ENCODE measurements at places on chromosomes 6 and 20.

- DNase-seq, result no peak
These were observed 72.6 kb downstream of the POPDC3 start for GRCh38 chr6:105107207-105107606.

GRCh38 chr6:47303342-47303741 is 6.4 kb downstream of the TNFRSF21 start:
- DNase-seq, result no peak

DNA sequence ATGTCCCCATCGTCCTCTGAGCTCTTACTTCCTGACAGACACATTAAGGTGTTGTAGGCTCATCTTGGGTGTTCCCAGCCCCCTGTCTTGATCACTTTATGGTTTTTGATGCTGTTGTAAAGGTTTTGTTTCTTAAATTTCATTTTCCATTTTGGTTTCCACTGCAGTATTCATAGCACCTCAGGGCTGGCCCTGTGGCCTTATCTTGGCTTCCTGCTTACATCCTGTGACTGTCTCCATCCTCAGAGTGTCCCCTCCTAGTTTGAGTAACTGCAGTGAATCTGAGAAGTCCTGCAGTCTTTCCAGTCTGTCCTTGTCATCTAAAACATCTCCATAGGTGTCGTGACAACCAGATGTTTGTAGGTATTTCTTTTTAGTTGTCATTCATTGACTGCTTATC is 50.9 kb downstream of the JARID2 start:
- DNase-seq, result no peak

DNA sequence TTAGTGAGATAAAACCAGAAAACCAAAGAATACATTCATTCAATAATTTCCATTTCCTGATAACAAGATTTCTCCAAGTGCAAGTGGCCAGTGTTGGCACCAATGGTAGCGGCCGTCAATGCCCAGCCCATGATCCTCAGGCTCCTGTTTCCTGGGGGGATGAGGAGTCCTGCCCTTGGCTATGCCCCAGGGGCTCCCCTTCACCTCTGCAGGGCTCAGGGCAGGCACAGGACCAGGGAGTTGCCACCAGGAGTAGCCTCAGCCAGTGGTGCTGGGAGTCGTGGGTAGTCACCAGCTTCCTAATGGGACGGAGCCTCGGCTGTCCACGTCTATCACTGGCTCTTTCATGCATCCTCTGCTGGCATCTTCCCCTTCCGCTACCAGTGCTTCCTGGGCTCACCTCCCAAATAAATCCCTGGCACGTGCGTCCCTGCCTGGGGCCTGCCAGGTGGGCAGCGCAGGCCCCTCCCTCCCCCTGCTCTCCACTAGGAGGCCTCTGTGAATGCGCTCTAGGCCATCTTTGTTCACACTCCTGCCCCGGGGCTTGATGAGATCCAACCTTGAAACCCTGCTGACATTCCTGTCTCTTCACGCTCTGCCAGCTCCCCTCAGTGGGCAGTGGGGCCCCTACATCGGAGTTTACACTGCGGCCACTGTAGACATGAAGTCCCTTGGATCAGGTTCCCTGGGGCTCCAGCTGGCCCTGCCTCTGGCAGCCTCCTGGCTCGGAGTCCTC is 215.7 kb downstream of the SYNDIG1 start:
- DNase-seq, result no peak

DNA sequence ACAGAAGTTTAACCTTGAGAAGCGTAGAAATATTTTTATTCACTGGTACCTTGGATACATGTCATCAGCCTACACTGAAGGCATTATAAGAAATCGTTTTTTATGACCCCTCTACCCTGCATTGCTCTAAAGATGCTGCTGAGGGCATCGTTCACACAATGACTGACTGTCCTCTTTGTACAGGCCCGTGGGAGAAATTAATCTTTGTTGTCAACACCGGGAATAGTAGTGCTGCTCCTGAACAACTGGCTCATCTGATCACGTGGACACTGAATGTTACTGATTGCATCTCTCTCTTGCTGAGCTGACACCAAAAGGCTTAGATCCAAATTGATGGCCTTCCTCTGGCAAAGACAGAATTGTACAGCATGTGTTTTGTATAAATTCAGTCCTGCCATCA is 157.1 kb upstream of the SMLR1 start:
- DNase-seq, result no peak

DNA sequence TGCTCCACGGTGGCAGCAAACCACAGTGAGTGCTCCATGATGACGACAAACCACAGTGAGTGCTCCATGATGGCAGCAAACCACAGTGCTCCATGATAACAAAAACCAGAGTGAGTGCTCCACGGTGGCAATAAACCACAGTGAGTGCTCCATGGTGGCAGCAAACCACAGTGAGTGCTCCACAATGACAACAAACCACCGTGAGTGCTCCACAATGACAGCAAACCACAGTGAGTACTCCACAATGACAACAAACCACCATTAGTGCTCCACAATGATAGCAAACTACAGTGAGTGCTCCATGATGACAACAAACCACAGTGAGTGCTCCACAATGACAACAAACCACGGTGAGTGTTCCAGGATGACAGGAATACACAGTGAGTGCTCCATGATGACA is 36.0 kb upstream of the LRFN2 start:
- DNase-seq, result no peak

DNA sequence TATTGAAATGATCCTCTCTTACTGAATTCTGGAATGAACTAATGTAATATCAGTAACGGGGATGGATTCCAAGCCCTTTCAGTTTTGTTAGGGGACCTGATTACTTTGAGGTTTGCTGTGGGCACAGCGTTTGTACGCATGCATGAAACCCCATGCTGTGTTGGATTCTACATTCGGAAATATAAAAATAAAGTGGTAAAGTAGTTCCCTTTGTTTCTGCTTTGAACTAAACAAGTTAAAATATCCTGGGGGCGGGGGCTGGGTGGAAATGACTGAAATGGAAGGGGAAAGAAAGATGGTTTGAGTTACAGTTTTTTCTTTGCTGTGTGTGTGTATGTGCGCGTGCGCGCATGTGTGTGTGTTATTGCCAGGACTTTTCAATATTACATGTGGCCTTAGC is 196.5 kb upstream of the OPRM1 start:
- no peak for DNase-seq

DNA sequence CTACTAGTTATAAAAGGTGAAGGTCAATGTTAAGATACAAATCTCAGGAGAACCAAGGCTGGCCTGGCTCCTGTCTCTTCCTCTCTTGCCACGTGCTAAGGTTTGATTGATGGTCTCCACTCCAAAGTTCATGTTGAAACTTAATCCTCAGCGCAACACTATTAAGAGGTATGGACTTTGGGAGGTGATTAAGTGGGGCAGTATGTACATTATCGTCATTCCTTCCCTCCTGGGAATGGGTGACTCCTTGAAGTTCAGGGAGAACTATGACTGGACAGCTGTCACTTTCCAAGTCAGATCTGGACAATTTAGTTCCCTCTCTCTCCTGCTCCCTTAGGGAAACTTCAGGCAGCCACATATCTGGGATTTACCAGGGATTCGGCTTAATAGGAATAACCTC is 50.5 kb downstream of the KCNK5 start:
- no peak for DNase-seq

DNA sequence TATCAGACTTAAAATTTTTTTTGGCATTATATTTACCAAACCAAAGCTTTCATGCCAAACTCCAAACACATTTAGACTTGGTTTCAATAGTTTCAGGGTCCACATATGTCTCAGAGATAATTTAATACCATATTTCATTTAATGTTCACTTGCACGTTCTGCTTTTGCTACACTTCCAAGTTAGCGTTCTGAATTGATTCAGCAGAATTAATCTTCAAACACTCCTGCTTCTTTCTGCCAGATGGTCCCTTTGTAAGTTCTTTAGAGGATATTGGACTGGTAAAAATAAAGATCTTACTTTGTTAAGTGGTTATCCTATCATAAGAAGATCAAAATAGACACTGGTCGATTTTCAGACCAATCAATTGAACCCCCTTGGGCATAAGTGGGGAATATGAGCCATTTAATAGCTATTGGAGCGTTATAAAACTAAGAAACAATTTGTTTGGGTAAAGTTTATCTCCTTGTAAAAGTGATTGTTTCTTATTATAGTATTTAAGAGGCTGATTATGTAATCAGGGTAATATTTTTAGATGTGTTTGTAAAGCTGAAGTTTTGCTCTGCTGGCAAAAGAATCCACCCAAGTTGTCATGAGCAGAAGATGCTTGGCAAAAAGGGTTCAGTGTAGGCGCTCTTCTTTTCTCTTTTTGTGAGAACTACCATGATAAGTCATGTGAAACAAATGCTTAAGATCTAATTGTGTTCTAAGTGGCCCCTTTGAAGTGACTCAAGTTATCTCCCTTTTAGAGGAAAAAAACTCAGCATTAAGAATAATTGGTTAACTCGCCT is 92.2 kb downstream of the MCHR2 start:
- DNase-seq, result no peak

GRCh38 chr6:39615622-39616021 is 109.6 kb downstream of the KIF6 start:
- no peak for DNase-seq

DNA sequence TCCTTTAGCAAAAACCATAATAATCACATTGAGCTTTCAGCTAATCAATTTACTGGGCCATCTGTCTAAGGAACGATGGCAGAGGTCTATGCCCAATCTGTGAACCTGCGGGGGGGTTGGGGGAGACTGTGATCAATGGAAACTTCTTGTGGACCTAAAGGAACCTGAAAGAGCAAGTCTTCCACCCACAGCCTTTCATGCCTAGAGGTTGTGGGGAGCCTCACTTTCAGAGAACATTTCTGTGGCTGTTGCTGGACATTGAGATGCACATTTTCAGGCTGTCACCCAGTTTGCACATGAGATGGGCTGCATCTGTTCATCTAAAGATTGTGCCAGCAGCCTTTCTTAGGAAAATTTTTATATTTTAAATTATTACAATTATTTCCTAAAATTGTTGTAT is 310.0 kb upstream of the SPTLC3 start:
- DNase-seq, result no peak

DNA sequence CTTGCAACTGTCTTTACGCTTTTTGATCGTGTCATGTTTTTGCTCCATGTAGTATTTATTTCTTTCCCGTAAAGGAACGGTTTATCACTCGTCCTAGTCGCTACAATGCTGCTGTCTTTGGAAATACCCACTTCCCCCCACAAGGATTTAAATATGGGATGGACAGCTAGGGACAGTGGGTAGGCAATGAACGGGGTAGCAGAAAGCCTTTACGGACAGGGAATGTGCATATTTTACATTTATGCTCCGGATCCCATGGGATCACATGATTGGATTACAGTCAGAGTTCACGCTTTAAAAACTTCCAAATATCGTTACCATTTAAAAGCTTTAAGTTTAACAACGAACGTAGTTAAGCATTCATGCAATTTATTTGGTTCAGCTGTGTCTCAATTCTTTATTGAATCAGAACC is 1.2 kb downstream of the HIVEP1 start:
- no peak for DNase-seq

DNA sequence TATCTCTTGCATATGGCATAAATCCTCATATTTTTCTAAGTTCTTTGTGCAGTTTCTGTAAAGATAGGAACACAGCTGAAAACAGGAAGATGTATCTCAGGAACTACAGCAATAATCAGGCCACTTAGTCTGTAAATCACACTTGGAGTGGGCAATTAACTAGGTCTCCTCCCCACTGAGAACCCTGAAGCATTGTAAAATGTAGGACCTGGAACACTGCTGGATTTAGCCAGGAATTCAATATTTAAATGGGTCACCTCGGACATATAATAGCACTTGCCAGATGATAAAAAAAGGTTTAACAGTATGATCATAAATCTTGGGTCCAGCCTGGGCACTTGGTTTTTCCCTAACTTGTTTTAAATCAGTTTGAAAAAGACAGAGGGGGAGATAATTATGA is 155.0 kb downstream of the GRM1 start:
- no peak for DNase-seq

DNA sequence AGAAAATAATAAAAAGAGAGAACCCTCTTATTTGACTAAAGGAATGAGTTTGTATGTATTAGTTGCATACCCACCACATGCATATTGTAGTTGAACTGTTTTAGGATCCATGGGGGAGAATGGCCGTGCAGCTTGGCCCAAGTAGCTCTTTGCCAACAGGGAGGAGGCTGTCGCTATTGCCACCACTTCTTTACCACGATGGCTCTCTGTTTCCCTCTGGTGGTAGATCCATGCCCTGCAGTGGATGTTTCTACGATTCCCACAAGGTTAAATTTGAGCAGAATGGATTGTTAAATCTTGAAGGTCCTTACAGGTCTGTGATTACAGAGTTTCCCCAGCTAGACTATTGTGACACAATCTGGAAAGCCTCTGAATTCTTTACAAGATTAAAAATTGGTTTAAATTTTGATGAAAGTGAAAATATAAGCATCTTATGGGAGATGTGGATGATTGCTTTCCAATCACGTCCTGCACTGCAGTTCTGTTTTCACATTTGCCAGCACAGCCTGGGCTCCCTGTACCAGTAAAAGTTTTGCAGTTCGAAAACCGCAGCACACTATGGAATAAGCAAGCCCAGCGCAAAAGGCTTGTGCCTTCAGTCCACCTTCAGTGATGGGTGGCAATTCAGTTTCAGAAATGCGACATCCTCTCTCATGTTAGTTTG is 34.4 kb upstream of the FNDC1 start:
- DNase-seq, result peak; percentile 54

GRCh38 chr6:4209196-4209595 is 73.8 kb upstream of the ECI2 start:
- no peak for DNase-seq

DNA sequence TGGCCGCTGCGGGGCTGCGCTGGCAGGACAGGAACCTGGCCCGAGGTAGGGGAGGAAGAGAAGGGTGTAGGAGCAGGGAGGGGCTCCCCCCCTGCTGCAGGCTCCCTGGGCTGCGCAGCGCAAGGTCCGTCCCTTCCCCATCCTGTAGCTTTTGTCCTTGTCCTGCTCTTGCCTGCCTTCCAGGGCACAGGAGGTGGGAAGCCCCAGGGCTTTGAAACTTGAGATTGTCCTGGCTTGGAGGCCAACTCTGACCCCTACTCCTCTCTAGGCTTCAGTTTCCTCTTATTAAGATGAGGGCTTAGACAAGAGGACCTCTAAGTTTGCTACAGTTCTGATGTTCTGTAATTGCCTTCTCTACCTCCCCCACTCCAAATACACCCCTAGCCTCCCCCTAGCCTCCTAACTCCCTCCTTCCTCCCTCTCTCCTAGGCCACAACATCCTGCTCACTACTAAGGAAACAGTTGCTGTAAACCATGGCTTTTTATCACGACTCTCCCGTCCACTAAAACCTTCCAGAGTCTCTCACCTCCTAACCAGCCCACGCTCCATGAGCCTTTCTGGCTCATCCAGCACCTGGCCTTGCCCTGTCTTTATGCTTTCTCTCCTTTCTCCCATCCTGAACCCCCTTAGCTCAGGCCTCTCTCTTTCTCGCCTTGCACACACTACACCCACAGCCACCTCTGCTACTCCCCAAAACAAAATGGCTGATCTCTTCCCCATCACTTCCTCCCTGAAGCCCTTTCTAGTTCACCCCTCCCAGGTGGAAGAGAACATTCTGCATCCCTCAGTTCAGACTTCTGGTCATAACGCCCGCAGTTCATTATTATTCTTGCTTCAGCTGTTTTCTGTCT is 10.2 kb downstream of the UNC5CL start:
- DNase-seq, result no peak

Data from activated CD8-positive, alpha-beta memory T cell treated with anti-CD3 and anti-CD28 coated beads for 1 hour (primary cell).